LNCaP clone FGC (cell line): ENCODE measurements at places on chromosomes 7 and 10.

DNA sequence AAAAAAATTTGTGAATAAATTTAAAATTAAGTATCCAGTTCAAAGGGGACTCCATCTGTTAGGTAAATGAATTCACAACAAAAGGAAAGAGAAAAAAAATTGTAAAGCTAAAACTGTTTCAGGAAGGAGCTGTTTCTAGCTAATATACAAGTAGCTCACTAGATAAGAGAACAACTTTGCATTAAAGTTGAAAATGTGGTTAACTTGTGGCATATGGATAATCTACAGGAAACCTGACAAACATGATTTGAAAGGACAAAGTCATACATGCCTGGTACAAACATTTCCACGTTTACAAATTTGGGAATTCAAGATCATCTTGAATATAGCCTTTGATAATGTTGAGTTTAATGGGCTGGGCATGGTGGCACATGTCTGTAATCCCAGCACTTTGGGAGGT is 8.9 kb downstream of the NT5C3A start:
- no peak for DNase-seq

DNA sequence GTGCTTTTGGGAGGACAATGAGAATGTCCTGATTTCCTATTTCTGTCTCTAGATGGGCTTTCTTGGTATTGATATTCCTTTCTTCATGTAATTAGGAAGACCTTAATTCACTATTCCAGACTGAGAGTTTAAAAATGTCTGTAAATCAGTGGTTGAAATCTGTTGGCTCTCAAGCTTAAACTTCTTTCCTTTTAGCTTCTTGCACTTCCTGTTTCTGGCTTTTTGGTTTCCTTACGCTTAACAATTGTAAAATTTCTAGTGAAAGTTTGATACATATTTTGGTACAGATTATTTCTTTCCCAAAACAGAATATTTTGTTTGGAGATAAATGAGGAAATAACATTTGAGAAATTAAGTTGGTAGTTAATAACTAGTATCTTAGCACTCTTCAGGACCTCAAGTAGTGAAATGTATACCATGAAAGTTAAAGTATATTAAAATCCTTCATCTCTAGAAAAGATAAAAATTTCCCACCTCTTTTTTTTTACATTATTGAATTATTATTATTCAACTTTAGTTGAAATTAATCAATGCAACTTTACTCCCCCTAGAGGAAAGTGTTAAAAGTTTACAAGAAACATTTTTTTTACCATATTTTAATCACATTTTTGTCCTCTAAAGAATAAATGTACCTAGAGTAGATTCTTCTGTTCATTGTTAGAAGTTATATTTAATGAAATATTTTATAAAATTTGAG is 137.2 kb downstream of the PHTF2 start:
- no peak for DNase-seq

- no peak for DNase-seq
Measured at GRCh38 chr7:141585592-141586510, 34.6 kb downstream of the AGK start.

GRCh38 chr10:44982496-44982895 is 3.9 kb upstream of the DEPP1 start:
- no peak for DNase-seq

DNA sequence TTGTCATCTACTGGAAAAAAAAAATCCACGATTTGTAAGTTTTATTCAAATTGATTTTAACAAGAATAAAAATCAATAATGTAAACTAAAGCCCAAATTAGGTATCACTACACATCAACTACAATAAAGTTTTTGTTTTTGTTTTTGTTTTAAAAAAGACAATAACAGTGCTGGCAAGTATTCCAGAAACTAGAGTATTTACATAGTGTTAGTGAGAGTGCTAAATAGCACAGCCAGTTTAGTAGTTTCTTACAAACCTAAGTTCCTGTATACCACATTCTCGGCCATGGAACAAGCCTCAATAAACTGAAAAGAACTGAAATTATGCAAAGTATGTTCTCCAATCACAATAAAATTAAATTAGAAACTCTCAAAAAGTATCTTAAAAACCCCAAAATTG is 8.1 kb downstream of the ARHGAP12 start:
- no peak for DNase-seq

DNA sequence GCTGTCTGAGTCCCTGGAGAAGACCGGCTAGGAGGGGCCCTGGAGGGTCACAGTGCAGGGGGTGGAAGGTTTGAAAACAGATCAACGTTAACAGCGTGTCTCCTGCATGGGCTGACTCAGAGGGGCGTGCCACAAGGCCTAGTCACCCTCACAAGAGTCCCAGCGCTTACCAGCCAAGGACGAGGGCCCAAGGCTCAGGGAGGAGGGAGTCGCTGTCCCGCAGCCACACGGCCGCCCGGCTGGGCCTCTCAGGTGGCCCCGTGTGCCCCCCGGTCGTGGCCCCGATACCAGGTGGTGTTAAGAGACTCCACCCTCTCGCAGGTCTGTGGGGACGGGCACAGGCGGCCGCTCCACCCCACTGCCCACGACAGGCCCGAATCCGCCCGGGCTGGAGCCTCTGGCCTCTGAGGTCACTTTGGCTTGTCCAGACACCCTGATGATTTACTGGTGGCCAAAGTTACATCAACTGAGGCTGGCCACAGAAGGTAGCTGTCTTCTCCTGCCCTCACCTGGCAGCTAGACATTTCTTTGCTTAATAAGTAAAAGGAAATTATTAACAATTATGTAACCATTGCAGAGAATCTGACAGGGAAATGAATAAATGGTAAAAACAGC is 34.0 kb downstream of the FAM20C start:
- DNase-seq = no peak

GRCh38 chr7:5248201-5248885 is 34.4 kb upstream of the SLC29A4 start:
- DNase-seq = no peak

DNA sequence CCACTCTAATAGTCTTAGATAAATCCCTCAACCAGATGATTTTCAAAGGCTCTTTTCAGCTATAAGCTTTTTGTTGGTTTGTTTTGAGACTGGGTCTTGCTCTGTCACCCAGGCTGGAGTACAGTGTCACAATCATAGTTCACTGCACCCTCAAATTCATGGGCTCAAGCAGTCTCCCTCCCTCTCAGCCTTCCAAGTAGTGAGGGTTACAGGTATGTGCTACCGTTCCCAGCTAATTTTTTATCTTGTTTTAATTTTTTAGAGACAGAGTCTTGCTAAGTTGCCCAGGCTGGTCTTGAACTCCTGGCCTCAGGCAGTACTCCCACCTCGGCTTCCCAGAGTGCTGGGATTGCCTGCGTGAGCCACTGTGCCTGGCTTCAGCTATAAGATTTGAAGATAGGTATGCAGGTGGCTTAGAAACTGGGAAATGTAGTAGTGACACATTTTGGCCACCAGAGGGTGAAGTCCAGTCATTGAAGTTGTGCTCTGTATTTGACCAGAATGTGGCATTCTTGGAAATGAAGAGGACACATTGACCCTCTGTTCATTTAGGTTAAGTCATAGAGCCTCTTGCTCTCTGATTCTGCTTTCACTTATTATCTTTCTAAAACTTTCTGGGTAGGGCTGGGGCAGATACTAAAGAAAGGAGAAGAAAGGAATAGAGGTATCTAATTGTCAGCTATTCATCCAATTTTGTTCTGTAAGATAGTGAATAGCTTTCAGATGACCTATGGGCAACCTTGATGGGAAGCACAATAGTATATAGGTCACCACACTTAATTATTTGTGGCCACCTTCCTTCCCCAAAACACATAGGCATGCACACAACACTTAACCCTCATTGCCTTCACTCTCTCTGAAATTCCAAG is 36.0 kb downstream of the R3HCC1L start:
- DNase-seq = peak; percentile 80

DNA sequence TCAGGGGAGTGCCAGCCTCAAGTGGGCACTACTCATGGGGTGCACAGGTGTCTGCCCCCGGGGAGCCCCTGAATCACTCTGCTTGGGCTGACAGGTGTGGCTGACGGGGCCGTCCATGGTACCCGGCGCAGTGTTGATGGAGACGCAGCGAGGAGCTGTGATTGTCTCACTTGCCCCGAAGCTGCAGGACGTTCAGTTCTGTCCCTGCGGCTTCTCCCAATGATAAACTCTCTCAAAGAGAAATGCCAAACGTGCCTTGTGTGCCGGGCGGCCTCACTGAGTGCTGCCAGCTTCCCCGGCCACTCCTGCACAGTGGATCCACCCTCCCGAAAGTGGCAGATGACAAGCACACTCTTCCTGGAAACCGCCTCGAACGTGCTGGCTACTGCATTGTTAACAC is 203.2 kb downstream of the DNAJB6 start:
- no peak for DNase-seq

- no peak for DNase-seq
Measured at GRCh38 chr10:102196893-102197292, 29.2 kb upstream of the ELOVL3 start.

- peak; percentile 39 for DNase-seq
Measured at GRCh38 chr10:58152673-58153263, 114.9 kb downstream of the IPMK start.

DNA sequence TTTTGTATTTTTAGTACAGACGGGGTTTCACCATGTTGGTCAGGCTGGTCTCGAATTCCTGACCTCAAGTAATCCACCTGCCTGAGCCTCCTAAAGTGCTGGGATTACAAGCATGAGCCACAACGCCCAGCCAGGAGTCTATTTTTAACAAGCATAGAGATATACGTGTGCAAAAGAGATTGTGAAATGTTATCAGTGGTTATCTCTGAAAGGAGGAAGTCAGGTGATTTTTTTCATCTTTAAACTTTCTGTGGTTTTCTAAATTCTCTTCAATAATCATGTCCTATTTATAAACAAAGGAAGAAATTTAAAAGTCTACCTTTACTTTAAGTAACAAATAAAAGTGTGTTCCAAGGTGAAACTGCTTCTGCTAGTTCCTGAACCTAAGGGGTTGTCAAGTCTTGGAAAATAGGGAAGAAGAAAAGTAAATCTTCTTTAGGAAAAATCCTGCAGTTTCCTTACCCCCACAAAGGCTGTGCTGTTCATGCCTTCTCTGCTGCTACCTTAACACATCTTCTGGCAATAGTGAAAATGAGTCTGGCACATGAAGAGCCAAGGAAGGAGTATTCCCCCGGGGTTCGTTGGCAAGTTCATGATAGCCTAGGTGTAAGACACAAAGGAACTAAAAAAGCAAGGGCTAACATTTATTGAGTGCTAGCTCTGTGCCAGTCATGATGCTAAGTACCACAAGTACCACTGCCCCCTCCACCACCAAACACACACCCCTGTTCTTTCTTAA is 51.1 kb downstream of the CYP26A1 start:
- no peak for DNase-seq

DNA sequence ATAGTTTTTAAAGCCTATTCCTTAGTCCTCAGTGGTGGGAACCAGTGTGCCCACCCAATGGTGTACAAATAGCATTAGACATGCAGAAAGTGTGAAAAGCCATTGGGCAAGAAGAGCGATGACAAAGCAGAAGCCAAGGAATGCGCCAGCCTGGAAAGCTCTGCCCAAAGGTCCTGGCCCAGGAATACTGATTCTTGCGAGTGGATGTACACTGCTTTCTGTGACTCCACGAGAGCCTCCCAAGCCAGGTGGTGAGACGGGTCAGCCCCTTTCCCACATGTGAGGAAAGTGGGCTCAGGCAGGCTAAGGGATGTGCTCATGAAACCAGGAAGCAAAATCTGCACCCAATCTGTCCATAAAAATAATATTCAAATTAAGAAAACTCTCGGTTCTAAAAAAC is 106.6 kb downstream of the ADCY1 start:
- DNase-seq = no peak

DNA sequence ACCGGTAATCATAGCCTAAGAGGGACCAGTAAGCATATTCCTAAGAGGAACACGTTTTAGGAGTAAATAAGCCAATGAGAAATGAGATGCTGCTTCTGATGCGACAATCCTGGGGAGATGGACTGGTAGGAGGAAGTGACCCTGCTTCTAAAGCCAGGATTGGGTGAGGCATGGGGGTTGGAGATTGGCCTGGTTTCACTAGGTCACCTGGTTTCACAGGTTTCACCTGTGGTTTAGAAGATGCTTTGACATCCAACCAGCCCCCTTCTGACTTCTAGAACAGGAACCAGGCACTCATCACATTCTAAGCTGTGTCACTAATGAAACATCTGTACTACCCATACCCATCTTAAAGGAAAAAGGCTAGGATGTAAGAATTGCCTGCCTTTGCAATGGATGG is 53.0 kb upstream of the BAMBI start:
- no peak for DNase-seq

DNA sequence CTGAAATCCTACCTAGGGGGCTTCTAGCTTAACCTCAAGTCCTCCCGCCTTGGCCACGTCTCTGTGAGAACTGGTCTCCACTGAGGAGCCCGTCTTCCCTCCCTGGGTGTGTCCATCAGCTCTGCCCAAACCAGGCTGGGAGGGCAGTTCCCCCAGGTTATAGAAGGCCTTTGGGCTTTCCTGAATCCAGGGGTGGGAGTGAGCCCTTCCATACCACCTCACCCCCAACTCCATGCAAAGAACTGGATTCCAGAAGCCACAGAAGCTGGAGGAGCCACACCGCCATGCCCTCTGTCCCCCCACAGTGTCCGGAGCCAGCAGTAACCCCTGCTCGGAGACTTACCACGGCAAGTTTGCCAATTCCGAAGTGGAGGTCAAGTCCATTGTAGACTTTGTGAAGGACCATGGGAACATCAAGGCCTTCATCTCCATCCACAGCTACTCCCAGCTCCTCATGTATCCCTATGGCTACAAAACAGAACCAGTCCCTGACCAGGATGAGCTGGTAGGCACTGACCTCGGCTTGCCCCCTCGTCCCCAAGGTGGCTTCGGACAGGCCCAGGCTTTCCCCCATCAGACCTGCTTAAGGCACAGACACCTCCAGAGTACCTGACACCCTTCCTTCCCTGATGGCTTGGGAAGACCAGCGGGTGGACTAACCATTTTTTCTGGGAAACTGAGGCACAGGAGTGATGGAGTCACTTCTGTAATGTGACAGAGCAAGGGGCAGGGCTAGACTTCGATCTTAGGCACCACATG is 4.7 kb downstream of the CPA1 start:
- no peak for DNase-seq

- DNase-seq = no peak
Measured at GRCh38 chr10:22849077-22849805, 78.6 kb upstream of the ARMC3 start.
